ENCODE measurements at places on chromosomes 3 and 15.

- no peak for DNase-seq
These were observed 9.2 kb upstream of the STT3B start for GRCh38 chr3:31523543-31523942.

DNA sequence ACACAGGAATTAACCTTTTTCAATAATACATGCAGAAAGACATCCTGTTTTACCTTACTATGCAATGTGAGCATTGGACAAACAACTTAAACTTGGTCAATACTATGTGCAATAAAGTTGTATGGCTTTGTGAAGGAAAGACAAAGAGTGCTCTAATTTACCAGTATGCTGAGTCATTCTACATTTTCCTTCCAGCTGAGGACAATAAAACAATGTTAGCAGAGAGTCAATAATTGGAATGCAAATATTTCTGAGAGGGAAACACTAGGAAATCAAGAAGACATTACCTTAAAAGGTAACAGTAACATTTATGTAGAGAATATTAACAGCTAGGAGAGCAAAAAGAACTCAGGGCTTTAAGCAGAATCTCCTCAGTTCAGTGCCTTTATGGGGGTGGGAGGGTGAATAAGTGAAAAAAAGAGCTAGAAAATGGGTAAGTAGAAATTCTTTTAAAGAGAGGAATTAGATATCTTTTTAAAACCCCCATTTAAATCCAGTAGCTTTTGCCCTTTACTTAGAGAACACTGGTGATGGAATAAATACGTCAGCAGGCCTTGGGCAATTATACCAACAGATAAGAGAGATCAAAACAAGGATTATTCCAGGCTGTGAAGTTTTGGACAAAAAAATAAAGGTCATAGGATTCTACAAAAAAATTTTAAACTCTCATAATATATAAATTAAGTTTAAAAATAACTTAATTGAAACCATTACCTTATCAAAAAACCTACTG, 11.6 kb upstream of the HGD start:
- no peak for DNase-seq

DNA sequence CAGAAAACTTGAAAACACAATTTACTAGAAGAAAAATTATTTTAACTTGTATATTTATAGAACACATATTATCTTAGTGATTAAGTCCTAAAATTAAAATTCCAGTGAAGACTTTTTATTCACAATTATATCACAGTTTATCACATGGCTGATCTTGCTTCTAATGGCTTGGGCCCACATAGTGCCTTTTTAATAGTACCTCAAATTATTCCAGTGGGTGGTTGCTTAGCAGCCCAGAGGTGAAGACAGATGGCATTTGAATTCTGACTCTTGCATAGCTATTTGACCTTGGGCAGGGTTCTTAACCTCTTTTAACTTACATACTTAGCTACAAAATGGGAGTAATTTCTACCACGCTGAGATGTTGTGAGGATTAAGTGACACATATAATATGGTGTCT, 214.7 kb upstream of the SGO1 start:
- DNase-seq: no peak

DNA sequence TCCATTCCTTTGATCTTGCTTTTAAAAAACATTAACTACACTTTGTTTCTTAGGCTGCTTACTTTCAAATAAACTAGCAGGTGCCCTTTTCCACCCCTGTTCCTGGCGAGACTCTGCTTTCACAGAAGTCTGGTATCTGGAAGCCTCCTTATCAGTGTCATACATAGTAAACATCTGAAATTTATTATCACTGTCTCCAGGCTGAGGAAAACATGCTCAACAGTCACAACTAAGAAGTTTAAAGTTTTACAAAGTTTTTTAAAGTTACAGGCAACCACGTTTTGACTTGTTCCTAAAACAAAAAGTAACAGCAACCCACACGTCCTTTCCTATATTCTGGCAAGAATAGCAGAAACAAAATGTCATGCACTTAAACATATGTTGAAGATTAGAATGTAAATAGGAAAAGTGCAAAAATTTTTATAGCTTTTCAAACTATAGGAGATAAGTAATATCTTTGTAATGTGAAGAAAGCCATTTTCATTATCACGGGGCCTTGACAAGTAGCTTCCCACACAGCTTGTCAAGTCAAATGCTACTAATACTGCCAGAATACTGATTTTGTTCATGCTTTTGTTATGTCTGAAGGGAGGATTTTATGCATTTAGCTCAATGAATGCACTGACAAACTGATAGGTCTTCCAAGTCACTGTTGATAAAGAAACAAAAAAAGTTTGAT, 275.2 kb upstream of the KCNMB2 start:
- DNase-seq: no peak

GRCh38 chr3:128567705-128568356, 74.8 kb upstream of the GATA2 start:
- DNase-seq: no peak

GRCh38 chr15:30885814-30886213, 17.9 kb upstream of the FAN1 start:
- no peak for DNase-seq

GRCh38 chr3:171974986-171975837, 64.2 kb upstream of the FNDC3B start:
- DNase-seq: no peak

DNA sequence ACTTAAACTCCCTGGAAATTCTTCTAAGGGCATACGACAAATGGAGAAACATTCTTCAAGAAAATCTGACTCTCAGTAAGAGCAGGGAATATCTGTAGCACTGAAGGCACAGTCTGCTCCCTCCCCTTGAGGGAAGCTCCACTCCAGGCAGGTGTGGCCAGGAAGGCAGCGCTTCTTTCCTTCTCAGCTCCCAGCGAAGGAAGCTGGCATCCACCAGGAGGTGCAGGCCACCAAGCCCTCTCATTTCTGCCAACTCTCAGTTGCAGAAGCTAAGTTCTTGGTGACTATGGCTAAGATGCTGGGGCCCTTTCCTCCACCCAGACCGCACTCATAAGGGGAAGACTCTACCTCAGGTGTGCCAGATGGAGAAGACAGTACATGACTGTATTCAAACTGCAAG, 37.7 kb upstream of the SLC41A3 start:
- DNase-seq: no peak

- no peak for DNase-seq
These were observed 8.0 kb downstream of the CHD2 start for GRCh38 chr15:92907896-92908712.

- DNase-seq: no peak
These were observed 49.5 kb upstream of the PDZRN3 start for GRCh38 chr3:73674280-73674679.

Data from naive thymus-derived CD8-positive, alpha-beta T cell (primary cell).